ENCODE measurements at places on chromosomes 11 and 22.

GRCh38 chr11:63274776-63275175 lies 31.4 kb upstream of the SLC22A25 start:
- no peak for DNase-seq

DNA sequence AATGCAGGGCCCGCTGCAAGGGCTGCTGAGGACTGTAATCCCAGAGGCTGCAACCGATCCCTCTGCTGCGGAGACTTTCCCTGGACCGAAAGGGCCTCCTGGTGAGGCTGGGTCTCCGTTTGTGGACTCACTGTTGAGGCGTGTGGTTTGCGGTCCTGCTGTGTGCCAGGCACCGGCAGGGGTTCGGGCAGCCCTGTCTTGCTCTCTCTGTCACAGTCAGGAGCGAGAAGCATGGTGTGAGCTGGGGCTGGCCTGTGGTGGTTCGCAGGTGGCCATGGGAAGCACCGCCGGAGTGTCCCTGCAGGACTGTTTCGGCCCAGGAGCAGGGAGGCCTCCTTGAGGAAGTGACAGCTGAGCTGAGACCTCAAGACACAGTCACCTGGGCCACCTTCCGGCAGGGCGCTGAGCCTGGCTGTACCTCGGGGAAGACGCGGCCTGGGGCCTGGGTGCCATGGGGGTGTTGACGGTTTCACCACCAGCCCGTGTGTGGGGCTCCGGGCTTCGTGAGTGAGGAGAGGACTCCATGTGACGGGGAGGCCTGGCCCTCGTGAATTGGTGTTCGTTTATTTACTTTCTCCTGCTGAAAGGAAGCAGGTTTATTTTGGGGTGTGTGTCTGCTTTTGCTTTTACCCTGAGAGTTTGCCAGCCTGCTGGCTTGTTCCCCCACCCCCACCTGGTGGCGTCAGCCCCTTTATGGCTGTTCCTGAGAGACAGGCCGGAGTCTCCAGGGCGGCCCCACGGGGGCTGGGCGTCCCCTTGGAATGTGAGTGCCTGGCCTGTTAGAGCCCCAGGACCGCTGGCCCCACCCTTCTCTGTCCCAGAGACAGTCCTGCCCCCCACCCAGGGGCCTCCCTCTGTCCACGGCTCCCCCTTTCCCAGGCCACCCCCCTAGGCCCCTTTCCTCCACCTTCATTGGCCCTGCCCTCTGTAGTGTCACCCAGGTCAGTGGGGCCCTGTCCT lies 122.5 kb downstream of the KCNQ1OT1 start:
- DNase-seq = no peak

GRCh38 chr11:57546869-57547475 lies 9.6 kb downstream of the SMTNL1 start:
- DNase-seq = peak; percentile 83

GRCh38 chr22:50529897-50530579 lies at the start of gene TYMP:
Gene TYMP, minus strand, starts transcription at chr22:50530012. Its CDS starts 303 bp downstream, at chr22:50529709.
- DNase-seq = no peak

DNA sequence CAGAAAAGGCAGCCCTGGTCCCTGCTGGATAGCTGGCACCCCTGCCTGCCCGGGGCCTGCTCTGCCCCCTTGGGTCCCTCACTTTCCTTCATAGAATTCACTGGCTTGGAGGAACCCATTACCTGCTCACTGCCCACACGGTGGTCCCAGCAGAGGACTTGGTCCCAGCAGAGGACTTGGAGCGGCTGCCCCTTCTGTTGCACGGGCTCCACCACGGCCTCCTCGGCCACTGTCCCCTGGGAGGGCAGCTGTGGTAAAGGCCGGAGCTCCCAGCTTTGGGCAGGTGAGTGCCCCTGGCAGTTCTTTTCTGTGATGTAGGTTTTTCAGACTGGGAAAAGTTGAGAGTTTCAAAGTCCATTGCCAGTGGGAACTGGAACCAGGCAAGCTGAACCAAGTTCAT lies 25.9 kb downstream of the BRSK2 start:
- no peak for DNase-seq

- DNase-seq = no peak
Measured at GRCh38 chr11:121901886-121902285, 214.1 kb downstream of the BLID start.

GRCh38 chr11:110908401-110909105 lies 196.3 kb upstream of the ARHGAP20 start:
- DNase-seq = no peak

- DNase-seq = no peak
Measured at GRCh38 chr22:25334162-25334490, 114.7 kb downstream of the CRYBB2 start.

DNA sequence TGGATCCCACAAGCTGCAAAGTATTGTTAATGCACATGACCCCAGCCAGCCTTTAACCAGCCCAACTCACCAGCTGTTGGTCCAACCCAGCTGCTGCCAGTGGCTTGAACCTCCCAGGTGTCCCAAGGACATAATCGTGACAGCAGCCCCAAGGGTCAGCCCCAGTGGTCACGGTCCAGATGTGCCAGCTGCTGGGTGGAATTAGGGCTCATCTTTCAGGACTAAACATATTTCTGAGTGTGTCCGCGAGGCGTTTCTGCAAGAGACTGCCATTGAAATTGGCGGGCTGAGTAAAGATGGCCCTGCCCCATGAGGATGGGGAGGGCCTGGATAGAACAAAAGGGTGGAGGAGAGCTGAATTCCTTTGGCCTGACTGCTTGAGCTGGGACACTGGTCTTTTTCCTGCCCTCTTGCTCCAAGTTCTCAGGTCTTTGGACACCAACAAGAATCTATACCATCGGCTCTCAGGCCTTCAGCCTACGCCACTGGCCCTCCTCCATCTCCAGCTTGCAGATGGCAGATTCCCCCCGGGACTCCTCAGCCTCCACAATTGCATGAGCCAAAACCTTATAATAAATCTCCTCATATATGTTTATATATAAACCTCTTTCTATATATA lies 240.2 kb downstream of the MN1 start:
- no peak for DNase-seq

GRCh38 chr11:66428933-66429332 lies 8.1 kb downstream of the NPAS4 start:
- no peak for DNase-seq

DNA sequence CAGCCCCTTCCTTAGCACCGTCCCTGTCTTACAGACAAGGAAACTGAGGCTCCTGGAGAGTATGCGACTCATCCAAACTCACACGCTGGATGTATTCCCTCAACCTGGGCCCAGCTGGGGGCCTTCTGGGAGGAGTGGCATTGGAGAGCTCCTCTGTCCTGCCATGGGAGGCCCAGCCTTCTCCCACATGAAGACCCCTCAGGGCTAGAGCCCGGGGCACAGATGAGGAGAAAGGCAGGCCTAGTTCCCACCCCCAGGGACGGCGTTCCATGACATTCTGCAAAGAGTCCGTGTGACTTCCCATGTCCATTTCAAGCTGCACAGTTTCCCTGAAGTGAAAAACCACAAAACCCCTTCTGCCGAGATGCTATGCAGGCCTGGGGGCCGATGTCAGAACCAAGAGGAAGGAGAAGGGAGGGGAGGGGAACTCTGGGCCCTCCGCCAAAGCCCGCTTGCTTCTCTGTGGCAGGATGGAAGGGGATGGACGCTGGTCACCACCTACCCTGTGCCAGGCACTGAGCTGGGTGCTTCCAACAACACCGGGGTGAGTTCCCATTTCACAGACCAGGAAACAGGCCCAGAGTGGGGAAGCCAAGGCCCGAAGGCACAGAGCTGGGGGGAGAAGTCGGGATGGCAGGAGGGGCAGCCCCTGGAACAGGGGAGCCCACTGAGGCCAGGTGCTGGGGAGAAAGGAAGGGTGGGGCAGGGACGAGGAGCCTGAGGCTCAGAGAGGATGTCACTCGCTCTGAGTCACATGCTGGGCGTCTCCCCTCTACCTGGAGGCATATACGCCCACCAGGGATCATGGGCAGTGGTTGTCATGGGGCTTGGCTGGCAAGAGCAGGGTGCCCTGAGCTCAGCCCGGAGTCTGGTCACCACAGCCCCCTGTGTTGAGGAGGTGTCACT lies 15.7 kb downstream of the RAC2 start:
- DNase-seq = no peak

- DNase-seq = no peak
Measured at GRCh38 chr22:19057539-19057938, 64.7 kb downstream of the DGCR2 start.

DNA sequence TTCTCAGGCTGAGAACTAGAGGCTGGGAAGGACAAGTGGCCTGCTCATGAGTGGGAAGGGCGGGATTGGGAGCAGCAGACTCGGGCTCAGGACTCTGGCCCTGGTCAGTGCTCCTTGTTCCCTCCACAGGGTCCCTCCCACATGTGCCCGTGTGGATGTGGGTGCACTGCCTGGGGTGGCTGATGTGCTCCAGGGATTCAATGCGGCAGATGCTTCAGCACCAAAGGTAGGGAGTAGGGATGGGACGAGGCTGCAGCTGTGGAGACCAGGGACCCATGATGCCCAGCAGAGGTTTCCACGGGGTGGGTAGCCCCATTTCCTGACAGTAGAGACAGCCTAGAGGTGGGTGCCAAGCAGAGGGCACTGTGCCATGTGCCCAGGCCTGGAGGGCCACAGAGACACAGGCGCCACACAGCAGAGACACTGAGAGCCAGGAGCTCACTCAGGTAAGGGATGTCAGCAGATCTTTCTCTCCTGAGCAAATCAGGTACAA lies 89.5 kb downstream of the GGTLC2 start:
- no peak for DNase-seq

DNA sequence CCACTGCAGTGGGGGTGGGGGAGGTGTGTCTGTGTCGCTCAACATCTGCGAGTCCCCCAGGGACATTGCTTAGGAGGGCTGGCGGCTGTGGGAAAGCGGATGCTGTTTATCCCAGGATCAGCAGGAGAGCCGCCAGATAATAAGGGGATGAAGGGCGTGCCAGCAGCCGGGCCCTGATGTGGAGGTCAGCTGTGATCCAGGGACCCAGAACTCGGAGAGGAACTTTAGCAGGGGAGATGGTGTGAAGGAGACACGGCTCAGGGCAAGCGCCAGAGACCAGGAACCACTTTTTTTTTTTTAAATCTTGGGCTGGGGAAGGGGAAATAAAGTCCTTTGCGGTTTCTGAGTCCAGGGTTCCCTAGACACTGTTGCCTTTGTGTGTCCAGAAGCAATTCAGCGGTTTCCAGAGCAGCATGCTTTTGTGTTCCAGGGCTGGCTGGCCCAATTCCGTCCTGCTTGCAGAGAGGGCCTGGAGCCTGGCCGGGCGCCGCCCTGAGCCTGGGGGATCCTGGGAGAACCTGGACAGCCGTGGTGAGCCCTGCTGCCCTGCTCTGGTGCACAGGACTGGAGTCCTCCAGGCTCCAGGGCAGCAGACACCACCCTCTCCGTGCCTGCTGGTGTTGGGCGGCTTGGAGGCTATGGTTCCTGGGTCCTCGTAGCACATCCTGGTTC lies at the start of gene GRAMD4:
Gene GRAMD4, plus strand, starts transcription at position 557 of the 672 bp plus-strand sequence. CDS start 6,414 bp downstream, outside the sequence.
- DNase-seq = no peak

GRCh38 chr11:27998552-27998951 lies 109.4 kb downstream of the KIF18A start:
- DNase-seq = no peak

DNA sequence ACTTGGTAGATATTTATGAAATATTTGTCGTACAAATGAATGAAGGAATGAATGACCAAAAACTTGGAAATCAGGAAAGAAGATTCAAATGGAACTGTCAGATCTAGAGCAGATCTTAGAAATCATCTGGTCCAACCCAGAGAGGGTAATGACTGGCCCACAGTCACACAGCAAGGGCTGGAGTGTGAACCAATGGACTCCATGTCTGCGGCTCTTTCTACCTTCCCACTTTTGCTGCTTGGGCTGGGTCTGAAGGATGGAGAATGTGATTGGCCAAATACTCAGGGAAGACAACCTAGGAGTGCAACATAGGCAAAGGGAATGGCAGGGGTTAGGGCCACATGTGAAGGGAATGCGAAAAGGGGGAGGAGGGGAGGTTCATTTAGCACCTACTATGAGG lies 5.8 kb upstream of the DGKZ start:
- no peak for DNase-seq

- peak; percentile 87 for DNase-seq
Measured at GRCh38 chr11:70517988-70518907, 119.9 kb downstream of the CTTN start.

GRCh38 chr11:76601272-76601671 lies 69.3 kb downstream of the LRRC32 start:
- DNase-seq = no peak

DNA sequence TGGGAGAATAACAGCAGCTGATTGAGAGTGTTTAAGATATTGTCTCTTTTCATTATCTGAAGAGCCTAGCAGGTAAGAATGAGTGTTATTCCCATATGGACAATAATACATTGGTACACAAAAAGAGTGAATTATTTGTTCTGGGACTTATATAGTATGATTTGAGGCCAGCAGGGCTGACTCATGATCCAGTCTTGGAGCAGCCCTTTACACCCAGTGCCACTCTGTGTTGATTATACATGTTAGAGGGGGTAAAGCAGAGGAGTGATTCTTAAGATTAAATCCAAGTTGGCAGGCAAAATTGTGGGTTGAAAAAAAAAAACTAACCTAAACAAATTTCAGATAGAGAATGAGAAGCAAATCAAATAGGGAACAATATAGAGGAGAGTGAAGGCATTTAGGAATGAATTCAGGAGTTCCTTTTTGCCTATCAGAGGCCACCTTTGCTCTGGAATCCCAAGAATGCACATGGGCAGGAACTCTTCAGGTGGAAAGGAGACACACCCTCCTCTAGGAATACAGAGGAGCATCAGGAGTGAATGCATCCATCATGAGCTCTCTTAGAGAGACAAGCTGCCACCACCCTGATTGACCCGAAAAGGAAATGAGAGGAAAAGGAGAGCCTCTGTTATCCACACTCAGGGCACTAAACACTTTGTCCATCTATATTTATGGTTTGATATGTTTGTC lies 19.2 kb upstream of the MRGPRX1 start:
- DNase-seq = no peak

GRCh38 chr11:130159657-130160497 lies at the start of gene ST14:
Gene ST14, plus strand, starts transcription at chr11:130159782. Its CDS starts 198 bp downstream, at chr11:130159980.
- no peak for DNase-seq

DNA sequence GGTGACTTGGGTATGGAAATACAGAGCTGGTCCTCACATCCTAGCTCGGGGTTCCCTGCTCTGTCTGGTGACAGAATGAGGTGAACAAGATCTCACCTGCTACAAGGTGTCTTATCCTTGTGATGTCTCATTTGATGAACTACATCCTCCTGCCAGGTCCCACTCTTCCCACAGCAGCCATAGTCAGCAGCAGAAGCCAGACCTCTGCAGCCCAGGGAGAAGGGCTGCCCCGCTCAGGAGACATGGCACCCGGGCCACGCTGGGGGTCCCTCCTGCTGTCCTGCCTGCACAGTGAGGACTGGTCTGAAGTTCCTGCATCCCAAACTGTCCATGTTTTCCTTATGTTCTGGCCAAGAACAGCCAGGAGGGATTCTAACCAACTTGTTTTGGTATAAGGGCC lies 414.1 kb downstream of the CTTN start:
- DNase-seq = no peak

GRCh38 chr11:2186669-2187279 lies 15.2 kb upstream of the TH start:
- DNase-seq = no peak
